Ascending aorta (tissue), 2 donors: ENCODE measurements at places on chromosomes 13 and 19. TPM values are rescaled to one million over a fixed set of nuclear protein-coding genes. Genes with fewer than 3 reads are reported as not detected.
A peak's percentile ranks its signal among the peaks of the same experiment; 100 is the strongest.

- no peak for DNase-seq
- no peak overlapping the region for H3K4me3 ChIP-seq
- no peak overlapping the region for H3K27ac ChIP-seq
- H3K4me1 ChIP-seq = no peaks in the 10 kb centered on the region
- no peaks in the 10 kb centered on the region for H3K27me3 ChIP-seq
Measured at GRCh38 chr13:99686944-99687411, 185.7 kb downstream of the TM9SF2 start.

DNA sequence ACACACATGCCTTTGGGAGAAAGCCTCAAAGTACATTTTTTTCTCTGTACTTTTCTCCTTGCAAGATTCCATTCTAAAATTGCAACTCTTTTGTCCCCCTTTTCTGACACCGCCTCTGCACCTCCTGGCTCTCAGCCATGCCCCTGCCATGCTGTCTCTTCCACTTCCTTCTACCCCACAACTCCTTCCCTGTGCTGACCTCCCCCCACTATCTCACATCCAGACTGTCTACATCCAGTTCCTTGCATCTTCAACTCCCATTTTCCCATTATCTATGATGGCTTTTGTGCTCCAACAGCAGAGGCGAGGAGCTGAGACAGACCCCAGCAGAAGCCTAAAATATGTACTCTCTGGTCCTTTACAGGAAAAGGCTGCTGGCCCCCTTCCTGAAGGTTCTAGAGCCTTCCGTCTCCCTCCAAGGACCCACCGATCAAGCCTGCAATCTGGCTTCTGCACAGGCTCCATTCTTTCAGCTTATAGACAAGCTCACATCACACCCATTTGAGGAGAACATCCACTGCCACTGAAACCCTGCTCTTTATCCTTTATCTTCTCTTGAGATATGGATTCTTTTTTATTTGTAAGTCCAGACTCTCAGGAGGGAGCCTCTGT lies 50.2 kb downstream of the RFX2 start:
- no peaks in the 10 kb centered on the region for H3K36me3 ChIP-seq
- H3K4me3 ChIP-seq = no peak overlapping the region
- no peaks in the 10 kb centered on the region for H3K27me3 ChIP-seq
- DNase-seq = peak; percentile 44
- H3K4me1 ChIP-seq = peaks cover 15% of the 10 kb centered on the region
- peak overlapping the region; percentile 93 for H3K27ac ChIP-seq

GRCh38 chr19:30516531-30516930 lies 144.3 kb downstream of the ZNF536 start:
- no peak for DNase-seq
- no peak overlapping the region for H3K27ac ChIP-seq
- H3K36me3 ChIP-seq = no peaks in the 10 kb centered on the region
- no peaks in the 10 kb centered on the region for H3K27me3 ChIP-seq
- no peak overlapping the region for H3K4me3 ChIP-seq

DNA sequence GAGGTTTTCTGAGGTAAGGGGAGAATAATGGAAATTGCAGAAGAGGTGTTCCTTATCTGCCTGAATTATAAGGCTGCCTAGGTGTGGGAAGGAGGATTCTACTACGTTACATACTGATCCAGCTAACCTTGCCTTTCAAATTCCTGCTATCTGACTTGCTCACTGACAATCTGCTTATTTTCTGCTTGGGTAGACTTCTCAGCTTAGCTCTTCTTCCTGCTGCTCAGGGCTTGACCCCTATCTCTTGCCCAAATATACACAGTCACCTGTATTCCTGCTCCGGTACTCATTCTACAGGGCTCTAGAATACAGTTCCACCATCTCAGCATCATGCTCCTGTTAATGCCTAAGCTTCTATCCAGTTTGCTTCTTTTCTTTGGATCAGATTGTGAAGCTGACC lies 1607.6 kb downstream of the OLFM4 start:
- no peak for DNase-seq
- no peaks in the 10 kb centered on the region for H3K27me3 ChIP-seq
- no peak overlapping the region for H3K4me3 ChIP-seq
- no peaks in the 10 kb centered on the region for H3K36me3 ChIP-seq
- no peaks in the 10 kb centered on the region for H3K4me1 ChIP-seq

The INAFM1 gene
- total RNA-seq = 33.7 TPM

The HIF3A gene
- total RNA-seq = 591 TPM

The CD22 gene
- total RNA-seq = 0.75 TPM

The SCN1B gene
- total RNA-seq = 20.8 TPM
